Stimulated activated CD8-positive, alpha-beta memory T cell treated with anti-CD3 and anti-CD28 coated beads, Interleukin-4, amount 100 ng/mL, for 4 hours (primary cell): ENCODE measurements at places on chromosomes 3 and 15.
A peak's percentile ranks its signal among the peaks of the same experiment; 100 is the strongest.

DNA sequence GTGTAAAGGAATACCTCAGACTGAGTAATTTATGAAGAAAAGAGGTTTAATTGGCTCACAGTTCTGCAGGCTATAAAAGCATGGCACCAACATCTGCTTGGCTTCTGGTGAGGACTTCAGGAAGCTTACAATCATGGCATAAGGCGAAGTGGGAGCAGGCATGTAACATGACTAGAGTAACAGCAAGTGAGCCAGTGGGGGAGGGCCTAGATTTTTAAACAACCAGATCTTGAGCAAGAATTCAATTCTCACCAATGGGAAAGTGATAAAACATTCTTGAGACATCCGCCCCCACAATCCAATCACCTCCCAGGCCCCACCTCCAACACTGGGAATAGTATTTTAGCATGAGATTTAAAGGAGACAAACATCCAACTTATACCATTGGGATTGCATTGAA is 44.2 kb upstream of the BCL2A1 start:
- DNase-seq = no peak

GRCh38 chr3:118587847-118588246 is 446.8 kb downstream of the IGSF11 start:
- DNase-seq = no peak

- DNase-seq = no peak
These were observed 31.6 kb downstream of the PYDC2 start for GRCh38 chr3:191492601-191493000.

- DNase-seq = peak; percentile 15
These were observed 6.0 kb upstream of the SLC28A1 start for GRCh38 chr15:84878504-84878903.

DNA sequence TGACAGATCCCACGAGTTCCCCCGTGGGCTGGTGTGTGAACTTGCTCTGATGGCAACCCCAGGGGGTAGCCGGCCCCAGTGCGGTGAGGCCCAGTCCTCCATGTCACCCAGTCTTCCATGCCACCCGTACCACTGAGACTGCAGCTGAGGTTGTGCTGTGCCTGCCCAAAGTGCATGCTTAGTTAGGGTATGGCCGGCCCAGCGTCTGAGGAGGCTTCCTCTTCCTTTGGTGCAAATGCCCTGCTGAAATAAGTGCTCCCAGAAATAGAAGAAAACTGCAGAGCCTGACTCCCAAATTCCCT is 31.5 kb downstream of the MGLL start:
- no peak for DNase-seq

DNA sequence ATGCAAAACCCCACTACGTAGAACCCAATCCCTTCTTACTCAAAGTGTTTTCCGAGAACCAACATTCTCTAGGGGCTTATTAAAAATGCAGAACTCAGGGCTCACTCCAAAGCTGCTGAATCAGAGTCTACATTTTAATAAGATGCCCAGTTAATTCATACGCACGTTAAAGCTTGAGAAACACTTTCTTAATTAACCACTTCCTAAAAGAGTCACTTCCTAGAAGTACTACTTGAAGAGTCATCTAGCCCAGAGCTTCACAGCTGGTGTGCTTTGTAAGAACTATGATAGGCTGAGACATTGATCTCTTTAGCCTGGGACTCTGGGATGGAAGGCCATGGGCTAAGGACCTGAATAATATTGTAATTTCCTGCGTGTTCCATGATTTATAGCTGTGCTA is 9.0 kb downstream of the COL6A5 start:
- no peak for DNase-seq
